ENCODE measurements at places on chromosomes 11 and 22.

DNA sequence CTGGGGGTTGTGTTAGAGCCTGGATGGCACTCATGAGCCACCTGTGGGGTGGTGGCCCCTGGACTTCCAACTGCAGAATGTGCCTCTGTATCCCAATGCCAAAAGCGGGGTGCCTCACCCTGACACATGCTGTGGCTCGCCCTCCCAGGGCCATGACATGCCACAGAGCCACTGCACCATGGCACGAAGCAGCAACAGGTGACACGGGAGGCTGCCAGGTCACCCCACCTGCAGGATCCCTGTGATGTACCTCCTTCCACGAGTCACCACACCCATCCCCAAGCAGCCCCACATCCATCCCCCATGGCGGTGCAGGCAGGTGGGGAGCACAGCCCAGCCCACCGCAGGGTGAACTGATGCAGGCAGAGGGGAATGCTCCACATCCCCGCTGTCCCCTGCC lies 14.8 kb downstream of the NECTIN1 start:
- no peak for DNase-seq

DNA sequence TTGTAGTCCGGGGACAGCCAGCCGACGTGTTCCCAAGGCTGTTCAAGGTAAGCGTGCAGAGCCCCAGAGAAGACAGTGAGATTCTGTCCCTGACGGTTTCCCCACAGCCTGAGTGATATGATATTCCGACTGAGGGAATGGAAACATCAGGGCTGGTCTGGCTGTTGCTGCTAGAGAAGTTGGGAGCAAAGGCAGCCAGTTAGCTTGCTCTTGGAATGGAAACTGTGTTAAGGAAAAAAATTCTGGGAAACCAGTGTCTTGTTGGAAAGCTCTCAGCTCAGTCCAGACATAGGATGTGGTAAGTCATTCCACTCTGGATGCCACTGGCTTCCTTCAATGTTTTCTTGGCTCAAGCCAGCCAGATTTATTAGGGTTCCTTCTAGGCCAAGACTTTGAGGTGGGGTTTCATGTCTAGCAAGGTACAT lies 8.8 kb downstream of the CRY2 start:
- DNase-seq: no peak

GRCh38 chr11:88348870-88349269 lies 11.3 kb upstream of the CTSC start:
- no peak for DNase-seq

DNA sequence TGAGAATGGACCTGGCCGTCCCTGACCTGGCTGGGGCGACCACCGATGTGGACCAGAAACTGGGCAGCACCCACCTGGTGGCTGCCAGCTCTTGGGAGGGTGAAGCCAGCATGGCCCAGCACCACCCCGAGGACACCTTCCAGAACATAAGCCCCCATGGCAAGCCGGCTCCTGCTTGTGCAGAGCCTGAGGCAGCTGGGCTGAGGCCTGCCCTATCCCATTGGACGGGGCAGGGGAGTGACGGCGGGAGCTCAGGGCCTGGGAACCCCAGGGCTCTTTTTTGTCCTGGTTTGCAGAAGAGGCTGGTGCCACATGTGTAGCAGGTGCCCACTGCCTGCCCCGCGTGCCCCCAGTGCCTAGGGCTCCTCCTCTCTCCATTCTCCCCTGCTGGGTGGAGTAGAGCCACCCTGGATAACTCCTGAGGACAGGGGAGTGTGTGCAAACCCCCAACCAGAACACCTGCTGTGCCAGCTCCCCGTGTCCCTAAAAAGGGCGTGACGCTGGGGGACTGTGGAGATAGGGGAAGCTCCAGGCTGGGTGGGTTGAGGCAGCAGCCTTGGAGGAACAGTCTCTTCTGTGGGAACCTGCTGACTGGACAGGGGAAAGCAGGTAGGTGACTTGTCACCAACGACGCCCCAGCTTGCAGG lies 11.9 kb downstream of the DUSP8 start:
- DNase-seq: no peak

DNA sequence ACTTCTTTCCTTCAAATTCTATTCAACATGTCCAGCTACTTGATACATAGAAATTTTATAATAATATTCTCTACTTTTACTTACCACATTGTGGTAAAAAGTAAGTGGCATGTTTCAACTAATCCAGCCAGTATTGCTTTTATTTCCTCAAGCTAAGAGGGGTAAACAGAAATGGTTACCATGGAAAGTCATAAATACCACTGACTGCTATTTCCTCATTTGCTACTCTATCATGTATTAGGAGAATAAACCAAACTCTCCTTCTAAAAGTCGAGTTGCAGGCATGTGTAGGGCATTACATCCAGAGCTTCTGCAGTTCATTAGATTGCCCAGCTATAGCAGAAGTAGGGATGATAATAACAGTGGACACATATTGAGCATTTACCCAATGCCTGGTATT lies 208.4 kb downstream of the MAML2 start:
- no peak for DNase-seq

- no peak for DNase-seq
Observed at GRCh38 chr11:92222701-92223100, 1.9 kb upstream of the FAT3 start.

DNA sequence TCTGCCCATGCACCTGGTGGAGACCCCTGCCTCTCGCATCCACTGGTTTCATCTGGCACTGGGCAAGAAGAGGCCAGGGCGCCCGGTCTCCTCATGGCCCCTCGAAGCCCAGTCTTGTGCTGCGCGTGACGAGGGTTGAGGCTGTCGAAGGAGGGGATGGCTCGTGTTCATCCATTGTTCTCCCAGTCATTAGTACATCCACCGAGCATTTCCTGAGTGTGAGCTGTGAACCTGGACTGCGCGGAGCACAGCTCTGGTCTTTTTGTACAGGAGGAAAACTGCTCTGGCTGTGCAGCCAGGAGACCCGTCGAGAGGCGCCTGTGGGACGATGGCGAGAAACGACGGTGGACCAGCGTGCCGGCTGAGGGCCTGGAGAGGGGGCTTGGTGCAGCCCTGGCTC lies 6.8 kb downstream of the CACNA1I start:
- DNase-seq: no peak

GRCh38 chr11:22677153-22677903 lies 10.9 kb downstream of the GAS2 start:
- no peak for DNase-seq

DNA sequence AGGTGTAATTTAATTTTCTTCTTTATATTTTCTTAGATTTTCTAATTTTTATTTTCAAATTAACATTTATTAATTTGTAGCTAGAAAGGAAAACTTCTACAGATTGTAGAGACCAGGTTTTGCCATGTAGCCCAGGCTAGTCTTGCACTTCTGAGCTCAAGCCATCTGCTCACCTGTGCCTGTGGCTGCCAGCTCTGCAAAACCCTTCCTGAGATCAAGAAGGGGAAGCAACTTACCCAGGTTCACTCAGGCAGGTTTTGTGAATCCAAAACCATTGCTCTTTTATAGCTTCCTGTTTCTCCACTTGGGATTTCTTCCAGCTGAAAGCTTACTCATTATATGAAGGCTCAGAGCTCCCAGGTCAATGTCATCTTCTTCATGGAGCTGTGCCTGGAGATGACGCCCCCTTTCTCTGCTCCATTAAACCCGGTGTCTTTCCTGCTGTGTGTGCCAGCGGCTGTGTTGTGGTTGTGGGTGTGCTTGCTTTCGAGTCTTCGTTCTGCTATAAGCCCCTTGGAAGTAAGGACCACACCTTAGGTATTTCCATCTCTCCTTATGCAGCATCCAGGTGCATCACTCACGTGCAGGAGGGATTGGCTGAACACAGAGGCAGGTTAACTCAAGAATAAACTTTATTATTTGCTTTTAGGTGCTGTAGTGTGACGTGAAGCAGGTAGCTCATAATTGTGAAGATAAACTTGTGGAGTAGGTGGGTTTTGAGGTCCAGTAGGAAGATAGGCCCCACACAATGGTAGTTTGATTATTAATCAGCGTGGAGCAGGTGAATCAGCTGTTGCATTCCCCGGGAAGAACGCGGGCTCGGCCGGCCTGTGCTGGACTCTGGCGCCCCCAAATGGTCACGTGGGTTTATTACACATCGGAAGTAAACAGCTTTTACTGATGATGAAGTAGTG lies 42.2 kb upstream of the INCENP start:
- DNase-seq: peak; percentile 80

DNA sequence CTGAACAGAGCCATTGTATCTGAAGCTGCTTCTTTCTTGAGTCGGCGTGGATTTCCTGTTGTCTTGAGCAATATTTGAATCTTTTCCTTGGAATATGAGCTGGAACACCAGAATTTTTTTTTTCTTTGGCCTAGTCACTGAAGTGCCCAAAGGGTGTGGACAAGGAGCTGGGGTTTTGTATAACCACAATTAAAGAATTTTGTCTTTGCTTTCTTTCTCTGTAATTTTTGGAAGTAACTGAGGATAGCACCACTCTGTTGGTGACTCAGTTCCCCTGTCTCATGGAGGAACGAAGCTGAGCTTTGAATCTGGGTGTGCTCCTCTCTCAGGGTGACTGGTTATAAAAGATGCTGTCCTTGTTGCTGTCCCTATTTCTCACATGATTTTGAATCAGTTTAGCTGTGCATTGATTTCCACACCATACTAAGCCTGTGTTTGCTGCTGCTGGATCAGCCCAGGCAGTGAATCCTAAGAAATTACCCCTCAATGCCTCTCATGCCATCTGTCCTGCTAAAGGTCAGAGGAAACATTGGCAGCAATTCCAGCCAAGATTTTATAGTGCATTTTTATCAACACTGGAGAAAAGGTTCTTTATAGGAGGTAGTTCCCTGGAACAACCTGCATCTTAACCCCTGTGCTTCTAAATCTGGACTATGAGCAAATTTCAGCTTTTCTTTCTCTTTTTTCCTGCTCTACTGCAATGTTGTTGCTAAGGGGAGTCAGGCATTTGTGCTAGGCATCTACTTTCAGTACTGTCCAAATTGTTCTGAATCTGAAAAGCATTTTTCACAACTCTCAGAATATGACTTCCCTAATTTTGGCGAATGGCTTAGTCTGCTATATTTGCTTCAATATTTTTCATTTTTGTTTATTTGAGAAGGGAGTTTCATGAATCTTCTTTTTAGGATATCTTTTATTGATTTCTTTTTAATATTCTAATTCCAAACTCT lies 540.8 kb downstream of the SOX6 start:
- no peak for DNase-seq

Measured in activated T-cell treated with anti-CD3 and anti-CD28 coated beads for 1 hour (primary cell).